Daoy (cell line): ENCODE measurements at places on chromosomes 7 and 10.

GRCh38 chr7:101885597-101885955 lies 68.2 kb downstream of the CUX1 start:
- no peak for DNase-seq

DNA sequence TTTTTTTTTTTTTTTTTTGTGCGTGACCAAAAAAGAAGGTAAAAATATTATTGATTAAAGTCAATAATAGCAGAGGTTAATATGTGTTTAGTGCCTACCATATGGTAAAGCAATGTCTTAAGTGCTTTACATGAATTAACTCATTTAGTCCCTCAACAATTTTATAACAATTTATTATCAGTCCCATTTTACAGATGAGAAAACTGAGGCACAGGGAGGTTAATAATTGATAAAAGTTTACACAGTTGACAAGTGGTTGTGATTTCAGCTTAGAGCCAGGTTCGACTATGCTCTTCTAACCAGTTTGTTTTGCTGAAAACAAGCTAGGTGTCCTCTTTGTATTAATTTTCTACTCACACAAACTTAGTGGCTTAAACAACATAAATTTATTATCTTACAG lies 67.0 kb downstream of the EXOC4 start:
- DNase-seq = no peak

- no peak for DNase-seq
Observed at GRCh38 chr10:129361676-129362376, 105.2 kb upstream of the MGMT start.

GRCh38 chr10:133091316-133091715 lies 3.6 kb downstream of the ADGRA1 start:
- DNase-seq = no peak

DNA sequence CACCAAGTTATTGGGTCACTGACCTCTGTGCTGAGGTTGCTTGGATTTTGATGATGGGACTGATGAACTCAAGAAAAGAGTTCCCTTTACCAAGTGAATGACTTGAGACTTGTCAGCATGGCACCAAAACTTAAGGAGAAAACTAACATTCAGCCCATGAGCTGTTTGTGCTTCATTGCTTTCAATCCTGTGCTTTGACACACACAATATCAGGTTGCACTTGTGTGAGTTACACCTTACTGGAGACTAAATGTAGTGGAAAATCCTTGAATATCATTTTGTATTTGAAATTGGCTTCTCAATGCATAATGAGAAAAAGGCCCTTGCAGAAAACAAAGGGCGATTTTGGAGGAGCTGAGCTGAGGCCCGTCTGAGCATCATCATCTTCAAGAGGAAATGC lies 2.7 kb downstream of the BAG3 start:
- DNase-seq = no peak

DNA sequence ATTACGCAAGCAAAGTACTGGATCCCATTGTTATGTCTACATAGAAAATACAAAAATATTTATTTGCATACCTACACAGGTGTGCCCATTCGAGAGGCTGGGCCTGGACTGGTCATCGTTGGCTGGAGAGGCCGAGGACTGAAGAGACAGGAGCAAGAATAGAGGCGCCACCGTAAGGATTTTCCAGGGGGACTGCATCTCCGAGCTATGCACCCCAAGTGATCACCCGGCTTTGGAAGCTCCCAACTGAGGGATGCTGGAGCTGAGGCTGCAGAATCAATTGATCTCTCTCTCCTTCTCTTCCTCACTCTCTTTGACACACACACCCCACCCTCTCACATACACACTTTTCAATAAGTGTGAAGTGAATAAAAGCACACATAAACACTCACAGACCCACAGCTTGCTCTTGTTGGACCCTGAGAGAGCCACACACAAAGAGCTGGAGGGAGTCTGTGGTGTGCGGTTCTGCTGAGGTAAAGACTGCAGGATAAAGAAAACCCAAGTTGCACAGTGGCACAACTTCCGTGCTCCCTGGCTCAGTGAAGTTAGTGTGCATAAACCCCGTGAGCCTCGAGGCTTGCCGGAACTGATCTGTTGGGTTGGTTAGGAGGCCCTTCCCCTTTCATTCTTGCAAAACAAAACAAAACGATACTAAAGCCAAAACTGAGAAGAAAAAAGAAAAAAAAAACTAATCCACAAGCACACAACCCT lies at the start of gene AOAH:
Gene AOAH (minus strand): TSS at position 544 of the 714 bp plus-strand sequence. CDS start 346 bp downstream, at position 198.
- DNase-seq = no peak

- DNase-seq = no peak
Observed at GRCh38 chr7:87013840-87014190, 45.6 kb downstream of the ELAPOR2 start.

- no peak for DNase-seq
Observed at GRCh38 chr7:93161181-93161762, 13.1 kb upstream of the SAMD9L start.

- no peak for DNase-seq
Observed at GRCh38 chr10:72542396-72542815, 83.5 kb downstream of the MICU1 start.

GRCh38 chr10:125521721-125522680 lies 161.0 kb downstream of the TEX36 start:
- peak; percentile 19 for DNase-seq

- no peak for DNase-seq
Observed at GRCh38 chr7:141421306-141421705, 129.9 kb upstream of the AGK start.

DNA sequence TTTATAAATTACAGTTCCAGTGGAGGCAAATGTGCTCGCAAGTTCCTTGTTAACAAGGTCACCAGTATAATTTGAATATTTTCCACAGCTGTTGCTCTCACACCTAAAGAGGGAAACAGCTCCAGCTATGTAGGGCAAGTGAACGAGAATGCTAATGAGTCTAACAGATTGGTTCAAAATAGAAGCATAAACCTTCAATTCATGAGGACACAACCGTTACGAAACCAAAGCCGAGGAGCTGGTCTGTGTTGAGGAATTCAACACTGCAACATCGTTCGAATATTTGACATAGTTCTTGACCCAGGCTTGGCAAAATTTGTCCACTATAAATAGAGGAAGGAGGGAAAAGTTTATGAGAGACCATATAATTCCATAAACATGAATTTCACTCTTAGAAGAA lies 161.3 kb downstream of the KLF6 start:
- DNase-seq = peak; percentile 13

GRCh38 chr7:107394831-107395230 lies 75.0 kb upstream of the GPR22 start:
- DNase-seq = no peak

DNA sequence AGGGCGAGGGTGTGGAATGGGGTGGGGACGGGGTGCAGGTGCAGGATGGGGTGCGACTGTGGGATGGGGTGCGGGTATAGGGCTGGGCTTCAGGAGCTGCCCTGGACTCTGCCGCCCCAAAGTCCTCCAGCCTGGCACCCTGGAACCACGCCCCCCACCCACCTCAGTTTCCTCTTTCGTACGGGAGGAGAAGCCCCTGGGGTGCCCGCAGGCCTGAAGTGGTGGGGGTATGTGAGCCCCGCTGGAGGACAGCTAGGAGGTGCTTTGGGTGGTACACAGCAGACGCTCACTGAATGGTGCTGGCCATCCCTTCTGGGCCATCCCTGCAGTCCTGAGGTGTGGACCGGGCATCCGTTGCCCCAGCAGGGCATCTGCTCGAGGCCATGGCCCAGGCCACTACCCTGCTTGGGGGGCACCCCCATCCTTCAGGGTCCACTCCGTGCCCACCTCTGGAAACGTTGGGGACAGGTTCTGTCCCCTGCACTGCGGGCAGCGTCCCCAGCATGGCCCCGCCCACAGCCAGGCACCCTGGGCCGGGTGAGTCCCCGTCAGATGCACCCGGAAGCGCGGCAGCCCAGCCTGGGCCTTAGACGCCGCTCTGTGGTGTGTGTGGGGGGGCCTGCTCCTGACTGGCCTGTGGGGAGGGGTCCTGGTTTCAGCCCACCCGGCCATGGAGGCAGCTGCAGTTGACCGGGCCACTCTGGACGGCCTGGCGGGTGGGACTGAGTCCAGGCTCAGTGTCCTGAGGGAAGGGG lies 41.6 kb downstream of the UNCX start:
- no peak for DNase-seq

DNA sequence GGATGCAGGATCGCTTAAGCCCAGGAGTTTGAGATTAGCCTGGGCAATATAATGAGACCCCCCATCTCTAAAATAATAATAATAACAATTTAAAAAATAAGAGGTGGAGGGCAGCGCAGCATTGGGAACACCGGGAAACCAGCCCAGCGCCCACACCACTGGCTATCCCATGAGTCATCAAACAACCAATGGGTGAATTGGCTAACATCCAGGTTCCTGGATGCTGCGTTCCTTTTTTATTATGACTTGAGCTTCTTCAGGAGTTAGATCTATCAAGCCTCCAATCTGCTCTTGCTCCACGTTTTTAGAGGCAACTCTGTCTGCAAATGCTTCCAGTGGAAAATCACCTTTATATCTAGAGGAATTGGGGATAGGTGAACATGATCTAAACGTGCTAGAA lies 10.0 kb upstream of the LRRC4 start:
- DNase-seq = peak; percentile 85

- peak; percentile 92 for DNase-seq
Observed at GRCh38 chr7:115230882-115231571, 309.1 kb downstream of the MDFIC start.

- DNase-seq = no peak
Observed at GRCh38 chr7:98556288-98556687, 60.8 kb upstream of the NPTX2 start.

- no peak for DNase-seq
Observed at GRCh38 chr7:23272275-23272674, 25.7 kb downstream of the GPNMB start.

DNA sequence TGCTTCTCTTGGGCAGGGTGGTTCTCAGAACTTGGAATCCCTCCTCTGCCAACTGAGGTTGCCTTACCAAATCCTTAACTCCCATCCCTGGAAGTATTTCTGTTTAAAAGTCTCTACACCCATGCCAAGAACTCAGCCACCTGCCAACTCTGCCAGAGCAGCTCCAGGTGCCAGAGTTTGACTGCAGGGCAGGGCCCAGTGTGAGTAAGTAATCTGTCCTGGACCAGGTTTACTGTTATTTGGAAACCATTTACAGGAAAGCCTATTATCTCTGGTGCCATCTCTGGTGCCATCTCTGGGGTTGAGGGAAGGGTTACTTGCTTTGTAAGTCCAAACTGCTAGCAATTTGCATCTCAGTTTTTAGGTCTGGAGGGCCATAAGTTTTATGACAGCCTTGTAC lies 2.5 kb downstream of the TSPAN15 start:
- no peak for DNase-seq

DNA sequence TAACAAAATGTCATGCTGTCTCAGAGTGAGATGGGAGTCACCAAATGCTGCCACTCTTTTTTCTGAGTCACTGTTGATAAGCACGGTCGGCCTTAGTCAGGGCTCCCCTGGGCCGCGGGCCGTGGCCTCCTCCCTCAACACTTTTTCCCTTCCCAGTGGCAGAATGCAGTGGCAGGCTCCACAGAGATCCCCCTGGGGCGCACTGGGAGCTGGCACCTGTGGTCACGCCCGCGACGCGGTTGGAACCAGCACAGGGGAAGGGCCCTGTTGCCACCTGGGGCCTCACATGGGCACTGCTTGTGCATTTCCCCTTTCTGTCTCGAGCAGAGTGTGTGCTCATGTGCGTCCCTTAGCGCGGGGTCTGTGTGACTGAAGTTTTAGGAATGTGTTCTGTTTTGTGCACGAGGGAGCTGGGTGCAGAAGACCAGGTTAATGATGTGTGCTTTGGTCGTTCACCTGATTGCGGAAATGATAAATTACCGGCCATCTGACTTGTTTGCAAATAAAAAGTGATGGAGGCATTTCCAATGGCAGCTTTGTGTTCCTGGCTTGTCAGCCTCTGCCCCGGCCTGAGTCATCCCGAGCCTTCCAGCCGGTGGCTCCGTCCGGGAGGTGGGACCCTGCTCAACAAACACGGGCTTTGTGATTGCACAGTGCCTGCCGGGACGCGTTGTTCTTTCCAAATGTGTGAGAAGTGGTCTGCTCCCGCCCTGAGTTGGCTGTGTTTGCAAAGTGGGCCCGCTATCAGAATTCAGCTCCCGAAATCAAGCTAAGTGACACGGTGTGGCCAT lies 100.7 kb downstream of the NKX6-2 start:
- peak; percentile 79 for DNase-seq

DNA sequence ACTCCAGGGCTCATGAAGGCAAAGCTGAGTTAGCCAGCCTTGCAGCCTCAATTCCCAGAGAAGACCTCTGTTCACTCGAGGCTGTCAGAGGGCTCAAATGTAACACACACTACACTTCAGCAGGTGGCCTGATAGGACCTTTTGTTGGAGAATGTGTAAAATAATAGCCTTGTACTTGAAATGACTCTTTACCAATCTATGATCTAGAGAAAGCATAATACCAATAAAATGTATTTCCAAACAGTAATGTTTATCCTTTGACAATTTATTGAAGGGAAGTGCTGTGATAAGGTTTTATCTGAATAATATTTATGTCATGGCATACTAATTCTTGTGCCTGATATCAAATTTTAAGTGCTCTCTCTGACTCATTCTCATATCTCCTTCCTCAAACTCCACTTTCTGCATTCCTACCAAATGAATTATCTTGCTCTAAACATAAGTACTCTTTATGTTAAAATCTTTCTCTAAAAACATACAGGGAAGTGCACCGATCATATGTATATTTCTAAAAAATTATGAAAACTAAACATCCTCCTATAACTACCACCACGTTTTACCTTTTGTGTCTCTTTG lies 20.9 kb downstream of the CYP3A7 start:
- no peak for DNase-seq

DNA sequence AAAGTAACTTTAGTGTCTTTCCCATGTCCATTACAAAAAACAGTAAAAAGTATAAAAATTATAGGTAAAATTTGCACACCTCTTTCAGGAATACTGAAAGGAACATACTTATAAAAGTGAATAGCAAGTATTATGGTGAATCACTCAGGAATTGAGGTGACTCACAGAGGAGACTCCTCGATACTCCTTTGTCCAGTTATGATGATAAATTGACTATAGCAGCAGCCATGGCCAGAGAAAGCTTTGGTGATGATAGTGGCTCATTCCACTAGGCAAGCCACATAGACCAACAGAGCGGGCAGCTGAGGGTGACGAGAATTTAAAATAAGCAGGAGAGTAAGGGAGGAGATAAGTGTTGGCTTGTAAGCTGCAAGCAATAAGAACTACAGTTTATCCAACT lies 1231.1 kb upstream of the CELF2 start:
- DNase-seq = peak; percentile 28

DNA sequence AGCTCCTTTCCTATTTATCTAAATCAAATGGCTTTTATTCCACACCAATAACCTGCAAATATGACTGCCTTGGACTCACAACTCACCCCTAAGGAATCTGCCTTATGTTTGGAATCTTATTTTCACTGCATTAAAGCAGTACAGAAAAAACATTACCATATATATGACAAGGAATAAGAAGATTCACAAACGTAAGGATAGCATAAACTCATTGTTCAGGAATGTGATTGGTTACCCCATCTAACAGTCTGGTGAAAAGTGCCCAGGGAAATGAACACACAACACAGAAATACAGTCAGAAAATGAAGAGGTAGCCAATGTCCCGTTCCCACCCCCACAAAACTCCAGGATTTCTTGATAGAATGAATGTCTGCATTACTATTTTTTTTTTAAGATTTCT lies 2.0 kb downstream of the PPP3CB start:
- peak; percentile 7 for DNase-seq

- no peak for DNase-seq
Observed at GRCh38 chr10:93464776-93465388, 17.3 kb downstream of the MYOF start.

GRCh38 chr10:36675458-36675880 lies 449.9 kb upstream of the ANKRD30A start:
- peak; percentile 70 for DNase-seq
